T-helper 1 cell treated with Interleukin-12 subunit alpha and Interleukin-12 subunit beta and Interleukin-4 antibody, amounts not matched to agents 30 ng/mL and 1 ng/mL, for 36 hours (primary cell): ENCODE measurements at places on chromosomes 4 and X. TPM values are rescaled to one million over a fixed set of nuclear protein-coding genes. Genes with fewer than 3 reads are reported as not detected.

NLRP2B gene
- not detected in 2 replicates for total RNA-seq

KCNIP4 gene
- not detected in 2 replicates for total RNA-seq

DCLK2 gene
- 0.05 and 0.15 TPM in 2 replicates for total RNA-seq

PCDH19 gene
- total RNA-seq, result not detected in 2 replicates

CT45A10 gene
- not detected in 2 replicates for total RNA-seq

DCX gene
- total RNA-seq, result not detected in 2 replicates

LEF1 gene
- total RNA-seq, result 207 and 215 TPM in 2 replicates

PHF8 gene
- 51.4 and 54.2 TPM in 2 replicates for total RNA-seq

SORCS2 gene
- total RNA-seq, result not detected in 2 replicates

TCP11X2 gene
- not detected in 2 replicates for total RNA-seq

ALAS2 gene
- not detected in 2 replicates for total RNA-seq

FGFBP2 gene
- 5.7 and 7.0 TPM in 2 replicates for total RNA-seq

HSFX4 gene
- total RNA-seq, result 0.22 TPM in 1 of 2 replicates, not detected in the other

SYNPO2 gene
- 0.93 and 0.98 TPM in 2 replicates for total RNA-seq

MAGIX gene
- 2.0 and 2.4 TPM in 2 replicates for total RNA-seq

HSD17B13 gene
- total RNA-seq, result 0.15 and 0.22 TPM in 2 replicates

PDZD4 gene
- total RNA-seq, result 0.39 and 0.66 TPM in 2 replicates

FAM114A1 gene
- total RNA-seq, result 0.71 and 0.86 TPM in 2 replicates

PHOX2B gene
- total RNA-seq, result not detected in 2 replicates

GAGE12F gene
- total RNA-seq, result not detected in 2 replicates

SERTM2 gene
- total RNA-seq, result not detected in 2 replicates

COMMD8 gene
- total RNA-seq, result 17.0 and 18.8 TPM in 2 replicates

ODAPH gene
- 5.9 and 6.0 TPM in 2 replicates for total RNA-seq

PDLIM5 gene
- 18.5 and 19.3 TPM in 2 replicates for total RNA-seq
